Substantia nigra (tissue), 51 donors: ENCODE measurements at places on chromosomes 11 and 22.

DNA sequence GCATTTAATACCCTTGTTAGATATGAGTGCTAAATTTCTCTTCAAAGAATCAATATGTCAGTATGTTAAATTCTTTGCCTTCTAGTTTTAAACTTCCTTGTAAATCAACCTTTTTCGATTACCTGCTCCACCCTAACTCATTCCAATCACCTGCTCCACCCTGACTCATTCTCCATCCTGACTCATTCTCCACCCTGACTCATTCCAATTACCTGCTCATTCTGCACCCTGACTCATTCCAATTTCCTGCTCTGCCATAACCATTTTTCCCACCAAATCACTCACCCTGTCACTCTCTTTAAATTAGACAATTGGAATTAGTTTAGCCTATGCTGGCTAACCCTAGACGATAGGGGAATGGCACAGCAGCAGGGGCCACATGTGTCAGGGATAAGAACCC lies 519.5 kb upstream of the LRRC4C start:
- no peak for DNase-seq

DNA sequence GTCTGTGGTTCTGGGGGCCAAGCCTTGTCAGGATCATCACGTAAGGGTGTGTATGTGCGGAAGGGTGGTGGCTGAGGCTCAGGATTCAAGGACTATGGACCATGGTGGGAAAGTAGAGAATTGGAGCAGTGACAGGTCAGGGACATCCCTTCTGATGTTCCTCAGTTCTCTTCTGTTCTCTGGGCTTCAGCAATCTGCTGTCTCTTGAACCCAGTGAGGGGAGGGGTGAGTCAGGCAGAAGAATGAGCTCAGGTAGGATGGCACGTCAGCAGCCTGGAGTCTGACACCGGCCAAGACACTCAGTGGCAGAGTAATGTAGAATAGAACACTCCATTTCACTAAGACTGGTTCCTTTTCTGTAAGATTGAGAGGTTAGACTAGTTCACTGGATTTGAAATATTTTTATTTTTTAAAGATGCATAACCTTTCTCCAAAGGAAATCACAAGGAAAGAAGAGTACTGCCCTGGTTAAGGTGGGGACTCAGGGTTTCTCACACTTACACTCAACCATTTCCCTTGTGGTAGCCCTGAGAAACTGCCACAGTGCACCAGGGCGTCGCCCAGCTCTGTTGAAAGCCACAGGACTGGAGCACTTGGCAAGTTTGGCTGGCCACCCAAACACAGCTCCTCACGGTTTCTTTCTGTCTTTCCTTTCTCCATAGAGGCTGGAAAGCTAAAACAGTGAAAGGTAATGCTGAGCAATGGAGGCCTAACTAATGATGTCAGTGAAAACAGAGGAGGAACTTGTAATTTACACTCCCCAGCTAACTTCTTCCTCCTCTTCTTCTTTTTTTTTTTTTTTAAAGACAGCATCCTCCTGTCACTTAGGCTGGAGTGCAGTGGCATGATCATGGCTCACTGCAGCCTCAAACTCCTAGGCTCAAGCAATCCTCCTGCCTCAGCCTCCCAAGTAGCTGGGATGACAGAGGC lies 23.1 kb upstream of the MICAL2 start:
- DNase-seq, result no peak

GRCh38 chr11:130523609-130524008 lies 75.2 kb downstream of the ADAMTS15 start:
- DNase-seq, result no peak

DNA sequence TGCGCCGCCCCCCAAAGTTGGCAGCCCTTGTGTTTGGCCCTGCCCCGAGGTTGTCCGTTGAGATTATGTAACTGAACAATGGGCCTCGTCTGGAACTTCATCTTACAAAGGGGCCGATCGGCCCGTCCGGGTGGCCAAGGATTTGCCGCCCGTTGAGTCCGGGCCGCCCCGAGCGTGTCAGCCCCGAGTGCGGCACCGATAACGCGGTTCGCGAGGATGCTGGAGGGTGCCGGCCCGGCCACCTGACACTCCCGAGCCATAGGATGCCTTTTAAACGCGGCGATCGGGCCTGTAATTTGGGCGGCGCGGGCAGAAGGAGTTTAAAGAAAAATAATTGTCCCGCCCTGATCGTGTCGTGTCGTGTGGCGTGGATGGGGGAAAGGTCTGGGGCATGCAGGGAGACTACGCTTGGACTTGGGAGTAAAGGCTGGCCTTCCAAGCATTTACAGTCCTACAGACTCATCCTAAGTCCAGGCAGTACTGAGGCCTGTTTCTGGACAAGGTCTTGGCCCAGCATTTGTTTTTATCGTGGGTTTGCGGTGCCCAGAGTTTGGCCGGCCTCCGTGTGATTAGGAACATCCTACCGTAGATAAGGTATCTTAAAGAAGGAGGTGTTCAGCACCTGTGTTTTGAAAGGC lies 1.3 kb downstream of the WEE1 start:
- no peak for DNase-seq

DNA sequence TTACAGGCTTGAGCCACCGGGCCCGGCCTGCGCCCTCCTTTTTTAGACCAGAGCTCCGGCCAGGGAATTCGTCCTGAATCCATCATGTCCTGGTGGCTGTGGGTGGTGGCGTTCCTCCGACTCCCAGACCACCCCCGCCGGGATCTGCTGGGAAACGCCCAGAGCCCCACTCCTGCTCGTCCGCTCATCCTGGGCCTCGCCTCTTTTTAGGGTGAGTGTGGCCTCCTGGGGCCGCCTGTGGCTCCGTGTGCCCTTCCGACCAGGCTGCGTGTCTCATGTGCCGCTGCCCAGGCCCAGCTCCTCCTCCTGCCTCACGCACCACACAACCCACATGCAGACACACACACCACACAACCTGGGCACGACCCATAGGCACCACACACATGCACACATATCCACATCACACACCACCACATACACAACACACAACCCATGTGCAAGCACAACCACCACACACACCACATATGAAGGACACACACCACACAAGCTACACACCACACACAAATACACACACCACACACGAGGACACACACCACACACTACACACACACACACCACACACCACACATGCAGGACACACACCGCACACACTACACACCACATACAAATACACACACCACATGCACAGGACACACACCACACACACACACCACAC lies 946.2 kb downstream of the BRD1 start:
- no peak for DNase-seq

DNA sequence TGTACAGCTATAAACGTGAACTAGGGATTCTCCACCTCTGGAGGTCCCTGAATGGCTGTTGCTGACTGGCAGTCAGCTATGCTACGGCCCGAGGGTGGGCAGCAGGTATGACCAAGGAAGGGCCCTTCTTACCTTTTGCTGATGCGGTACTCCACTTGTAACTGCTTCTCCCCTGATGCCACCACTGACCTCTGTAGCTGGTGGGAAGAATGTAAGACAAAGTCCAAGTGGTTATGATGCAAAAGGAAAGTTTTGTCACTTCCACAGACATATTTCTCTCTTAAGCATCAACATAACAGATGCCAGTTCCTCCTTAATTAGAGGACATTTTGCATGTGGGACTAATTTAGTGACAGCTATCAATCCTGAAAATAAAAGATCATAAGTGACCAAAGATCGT lies 32.2 kb downstream of the P4HA3 start:
- no peak for DNase-seq

DNA sequence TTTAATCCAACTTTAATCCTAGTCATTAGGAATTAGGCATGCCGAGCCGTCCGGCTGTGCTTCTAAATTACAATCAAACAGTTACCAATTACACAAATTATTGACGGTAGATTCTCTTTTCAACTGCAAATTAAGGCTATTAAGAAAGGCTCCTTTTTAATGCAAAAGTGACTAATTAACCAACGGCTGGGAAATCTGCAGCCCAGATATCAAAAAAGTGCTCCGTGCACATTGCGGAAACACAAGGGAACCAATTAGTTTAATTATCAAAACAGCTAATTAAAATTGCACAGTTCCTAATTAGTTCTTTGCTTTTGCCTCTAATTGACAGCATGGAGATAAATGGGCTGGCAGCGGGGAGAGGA lies 19.4 kb upstream of the LMO1 start:
- DNase-seq, result no peak

GRCh38 chr11:76783896-76784813 lies 999 bp downstream of the TSKU start:
- DNase-seq, result no peak

- DNase-seq, result no peak
These were observed 196.9 kb downstream of the ADAMTS15 start for GRCh38 chr11:130645164-130645842.

DNA sequence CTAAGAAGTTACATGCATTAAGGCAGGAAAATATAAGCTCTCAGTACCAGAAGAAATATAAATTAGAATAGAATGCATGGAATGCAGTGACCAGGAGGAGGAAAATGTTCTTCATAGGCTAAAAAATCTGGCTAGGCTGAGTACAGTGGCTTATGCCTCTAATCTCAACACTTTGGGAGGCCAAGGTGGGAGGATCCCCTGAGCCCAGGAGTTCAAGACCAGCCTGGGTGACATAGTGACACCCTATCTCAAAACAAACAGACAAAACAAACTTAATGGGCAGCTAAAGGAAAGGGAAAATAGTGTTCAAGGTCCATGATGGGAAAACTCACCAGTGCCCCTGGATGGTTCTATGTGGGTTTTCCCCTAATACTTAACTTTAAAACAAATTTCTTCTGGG lies 78.3 kb upstream of the RASSF10 start:
- DNase-seq, result no peak

- no peak for DNase-seq
These were observed 791 bp downstream of the GDPD4 start for GRCh38 chr11:77300695-77301094.

GRCh38 chr22:24810043-24810749 lies 4.2 kb downstream of the SGSM1 start:
- DNase-seq, result no peak

DNA sequence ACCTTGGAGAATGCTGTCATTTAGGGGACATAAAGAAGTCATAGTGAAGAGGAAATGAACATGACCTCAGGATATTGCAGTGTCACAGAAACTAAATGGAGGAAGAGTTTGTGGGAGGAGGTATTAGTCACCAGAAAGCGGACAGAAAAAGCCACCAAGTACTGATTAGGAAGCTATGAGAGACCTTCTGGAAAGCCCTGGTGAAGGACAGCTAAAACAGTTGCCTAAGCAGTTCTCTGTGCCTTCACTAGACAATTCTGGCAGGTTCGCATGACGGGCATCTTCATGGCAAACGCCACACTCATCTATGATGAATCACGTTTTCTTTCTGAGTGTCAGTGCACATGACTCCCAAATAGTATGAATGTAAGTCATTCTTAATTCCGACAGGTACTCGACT lies 325.8 kb downstream of the C11orf87 start:
- DNase-seq, result no peak

DNA sequence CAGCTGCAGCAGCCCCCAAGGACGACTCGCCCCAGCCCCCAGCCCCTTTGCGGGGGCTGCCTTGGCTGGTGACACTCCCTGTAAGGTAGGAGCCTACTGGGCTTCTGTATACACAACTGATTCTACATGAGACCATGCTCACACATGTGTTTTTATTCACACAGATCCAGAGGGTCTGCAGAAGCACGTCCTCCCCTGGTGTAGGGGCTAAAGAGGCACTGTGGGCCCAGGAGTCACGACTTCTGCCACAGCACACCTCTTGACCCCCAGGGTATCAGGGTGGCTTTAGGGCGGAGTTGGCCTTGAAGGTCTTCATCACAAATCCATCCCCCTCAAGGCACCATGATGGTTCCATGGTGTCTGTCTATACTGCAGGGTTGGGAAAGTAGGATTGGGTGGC lies 931.2 kb downstream of the TBC1D22A start:
- DNase-seq, result no peak

GRCh38 chr22:44100411-44100810 lies 76.3 kb downstream of the PARVB start:
- no peak for DNase-seq

GRCh38 chr11:28296426-28296825 lies 188.2 kb downstream of the METTL15 start:
- no peak for DNase-seq

DNA sequence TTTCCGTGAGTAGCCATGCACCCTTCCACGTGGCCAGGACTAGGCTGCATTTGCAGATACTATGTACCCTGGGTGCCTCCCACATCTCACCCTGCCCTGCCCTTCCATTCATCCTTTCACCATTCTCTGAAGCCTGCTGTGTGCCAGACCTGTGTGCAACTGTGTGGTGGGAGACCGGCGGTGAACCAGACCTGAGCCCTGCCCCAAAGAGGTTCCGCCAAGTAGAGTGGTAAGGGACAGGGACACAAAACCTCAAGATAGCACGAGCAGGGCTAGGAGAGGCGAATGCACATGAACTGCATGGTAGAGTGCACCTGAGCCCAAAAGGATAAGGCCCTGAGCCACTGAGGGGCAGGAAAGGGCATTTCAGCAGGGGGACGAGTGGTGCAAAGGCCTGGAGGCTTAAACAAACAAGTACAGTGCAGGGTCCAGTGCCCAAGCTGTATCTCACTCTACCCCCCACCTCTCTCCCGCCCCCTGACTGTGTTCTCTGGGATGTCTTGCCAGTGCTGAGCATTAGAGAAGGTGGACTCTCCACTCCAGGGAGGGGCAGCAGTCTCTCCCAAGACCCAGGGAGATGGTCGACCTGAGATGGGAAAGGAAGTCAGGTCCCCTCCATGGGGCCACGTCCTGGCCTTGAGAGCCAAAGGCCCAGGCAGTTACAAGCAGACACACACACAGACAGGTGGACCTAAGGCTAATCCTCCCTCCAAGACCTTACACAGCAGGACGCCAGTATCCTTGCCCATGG lies 14.1 kb upstream of the ARAP1 start:
- no peak for DNase-seq

- no peak for DNase-seq
These were observed 63.2 kb downstream of the PPP6R3 start for GRCh38 chr11:68523743-68524142.

DNA sequence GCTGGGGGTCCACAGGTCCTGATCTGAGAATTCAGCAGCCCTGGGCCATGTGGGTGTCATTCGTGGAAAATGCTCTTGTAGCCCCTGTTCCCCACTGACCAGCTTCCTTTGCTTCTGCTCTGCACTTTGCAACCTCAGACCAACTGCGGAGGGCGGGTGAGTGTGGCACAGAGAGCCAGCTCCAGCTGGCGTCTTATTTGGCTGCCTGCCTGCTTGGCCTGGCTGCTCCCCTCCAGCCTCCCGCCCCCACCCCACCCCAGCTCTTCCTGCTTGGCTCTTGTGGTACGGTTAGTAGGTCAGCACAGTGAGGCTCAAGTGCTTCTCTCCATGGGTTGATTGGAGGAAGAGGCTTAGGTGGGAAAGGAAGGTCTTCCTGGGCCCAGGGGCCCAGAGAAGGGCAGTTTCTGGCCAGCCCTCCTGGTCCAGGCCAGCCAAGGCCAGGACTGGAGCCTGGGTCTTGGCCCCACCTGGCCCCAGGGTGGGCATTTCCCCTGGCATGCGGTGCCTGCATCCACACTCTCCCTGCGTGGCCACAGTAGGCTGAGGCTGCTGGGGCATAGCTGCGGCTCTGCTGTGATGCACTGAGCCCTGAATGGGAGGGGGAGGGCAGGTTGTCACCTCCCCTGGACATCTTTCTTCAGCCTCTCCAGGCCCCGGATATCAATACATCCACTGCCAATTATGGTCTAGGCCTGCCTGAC lies 26.5 kb downstream of the MYO7A start:
- DNase-seq, result peak; percentile 42
